ENCODE measurements at places on chromosomes 11 and 22. TPM values are rescaled to one million over a fixed set of nuclear protein-coding genes. Genes with fewer than 3 reads are reported as not detected.

GRCh38 chr11:111397034-111397433 lies 18.0 kb upstream of the POU2AF1 start:
- no peak overlapping the region for H3K4me3 ChIP-seq
- no peaks in the 10 kb centered on the region for H3K27me3 ChIP-seq
- H3K27ac ChIP-seq, result no peak overlapping the region
- DNase-seq, result no peak

- no peaks in the 10 kb centered on the region for H3K27me3 ChIP-seq
- peaks cover 10% of the 10 kb centered on the region for H3K36me3 ChIP-seq
- peaks cover 16% of the 10 kb centered on the region for H3K4me1 ChIP-seq
- peak within 1 kb of the TSS; percentile 66 for H3K27ac ChIP-seq
Observed at GRCh38 chr11:65662799-65663638, at the start of gene RELA. Gene RELA (minus strand): TSS chr11:65662916. CDS start chr11:65662832, 84 bp downstream.

- H3K27me3 ChIP-seq, result no peaks in the 10 kb centered on the region
- DNase-seq, result no peak
- H3K27ac ChIP-seq, result no peak overlapping the region
- H3K36me3 ChIP-seq, result peaks cover 3% of the 10 kb centered on the region
- H3K4me3 ChIP-seq, result no peak overlapping the region
- no peaks in the 10 kb centered on the region for H3K4me1 ChIP-seq
Observed at GRCh38 chr22:24091551-24092420, 80.7 kb downstream of the CABIN1 start.

DNA sequence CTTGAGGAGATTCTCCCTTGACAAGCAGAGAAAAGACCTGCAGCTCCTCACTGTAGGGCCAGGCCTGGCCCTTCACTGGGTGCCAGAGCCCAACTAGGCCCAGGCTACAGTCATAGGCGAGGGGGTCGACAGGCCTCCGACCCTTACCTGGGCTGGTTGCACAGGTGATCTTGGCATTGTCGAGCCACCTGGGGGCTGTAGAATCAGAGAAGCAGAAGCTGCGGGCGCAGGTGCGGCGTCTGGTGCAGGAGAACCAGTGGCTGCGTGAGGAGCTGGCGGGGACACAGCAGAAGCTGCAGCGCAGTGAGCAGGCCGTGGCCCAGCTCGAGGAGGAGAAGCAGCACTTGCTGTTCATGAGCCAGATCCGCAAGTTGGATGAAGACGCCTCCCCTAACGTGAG lies 6.9 kb upstream of the RAB1B start:
- no peak overlapping the region for H3K4me3 ChIP-seq
- no peaks in the 10 kb centered on the region for H3K36me3 ChIP-seq
- no peaks in the 10 kb centered on the region for H3K4me1 ChIP-seq
- DNase-seq, result no peak

- H3K4me3 ChIP-seq, result no peak overlapping the region
- H3K36me3 ChIP-seq, result no peaks in the 10 kb centered on the region
- H3K4me1 ChIP-seq, result peaks cover 10% of the 10 kb centered on the region
- no peak for DNase-seq
- H3K27me3 ChIP-seq, result no peaks in the 10 kb centered on the region
Observed at GRCh38 chr11:19929655-19930054, 217.0 kb downstream of the NAV2 start.

The APOBEC3B gene
- 55.8 TPM for total RNA-seq

The NNMT gene
- 2.4 TPM for total RNA-seq

The TIGD3 gene
- total RNA-seq, result 3.2 TPM
